ENCODE measurements at places on chromosomes 11 and 22. TPM values are rescaled to one million over a fixed set of nuclear protein-coding genes. Genes with fewer than 3 reads are reported as not detected.

FZD4 gene
- 1.8 TPM for total RNA-seq

LRRN4CL gene
- total RNA-seq = 0.09 TPM

PPFIBP2 gene
- 9.3 TPM for total RNA-seq

GRAP2 gene
- total RNA-seq = not detected

GPR83 gene
- total RNA-seq = 0.08 TPM

LARGE1 gene
- 4.8 TPM for total RNA-seq
